NT2/D1 (cell line): ENCODE measurements at places on chromosomes 3 and 15.

GRCh38 chr15:28043691-28044091 is 55.4 kb downstream of the OCA2 start:
- DNase-seq = no peak

DNA sequence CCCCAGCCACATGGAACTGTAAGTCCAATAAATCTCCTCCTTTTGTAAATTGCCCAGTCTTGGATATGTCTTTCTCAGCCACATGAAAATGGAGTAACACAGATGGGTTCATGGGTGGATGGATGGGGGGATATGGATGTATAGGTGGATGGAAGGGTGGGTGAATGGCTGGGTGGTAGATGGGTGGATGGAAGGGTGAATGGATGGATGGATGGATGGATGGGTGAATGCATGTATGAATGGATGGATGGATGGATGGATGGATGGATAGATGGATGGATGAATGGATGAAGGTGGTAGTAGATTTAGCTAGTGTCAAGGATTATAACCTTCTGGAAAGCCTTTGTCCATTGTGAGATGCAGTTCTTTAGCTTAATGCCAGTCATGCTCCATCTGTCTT is 146.1 kb upstream of the ATP2B2 start:
- DNase-seq = no peak

GRCh38 chr15:45287390-45287956 is 35.4 kb downstream of the SLC28A2 start:
- no peak for DNase-seq

GRCh38 chr3:124227150-124227630 is 235.3 kb upstream of the ROPN1 start:
- no peak for DNase-seq

DNA sequence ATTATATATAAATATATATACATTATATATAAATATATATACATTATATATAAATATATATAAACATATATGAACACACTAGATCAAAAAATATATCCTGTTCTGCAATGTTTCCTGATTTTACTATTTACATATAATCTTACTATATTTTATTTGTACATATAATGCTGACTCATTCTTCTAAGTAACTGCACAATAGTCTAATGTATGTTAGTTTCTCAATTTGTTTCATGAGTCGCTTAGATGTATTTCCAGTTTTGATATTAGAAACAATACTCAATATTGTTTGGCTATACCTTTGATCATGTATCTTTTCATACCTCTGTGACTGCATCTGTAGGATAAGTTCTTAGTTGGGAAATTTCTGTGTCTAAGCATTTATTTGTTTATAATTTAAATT is 669.9 kb upstream of the CCDC54 start:
- no peak for DNase-seq

GRCh38 chr3:177203689-177204395 is 6.6 kb upstream of the TBL1XR1 start:
- DNase-seq = no peak

GRCh38 chr3:134313847-134314587 is 60.2 kb downstream of the AMOTL2 start:
- DNase-seq = no peak

DNA sequence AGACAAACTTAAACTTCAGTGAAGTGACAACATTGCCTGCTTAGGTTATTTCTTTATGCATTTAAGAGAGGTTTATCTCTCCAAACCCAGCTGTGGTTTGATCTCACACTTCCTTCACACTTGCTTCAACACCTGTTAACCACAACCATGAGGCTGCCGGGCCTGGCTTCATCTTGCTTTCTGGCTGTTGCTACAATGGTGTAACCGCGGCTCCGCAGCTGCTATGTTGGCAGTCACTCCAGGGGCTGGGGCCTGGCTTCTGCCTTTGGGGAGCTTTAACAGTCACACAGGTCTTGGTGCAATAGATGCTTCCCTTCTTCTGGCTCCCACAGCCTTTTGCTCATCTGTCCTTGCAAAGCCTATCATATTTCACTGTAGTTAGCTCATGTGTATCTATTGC is 72.9 kb upstream of the MNS1 start:
- no peak for DNase-seq

- no peak for DNase-seq
These were observed 52.4 kb downstream of the EIF4E3 start for GRCh38 chr3:71672807-71673206.

GRCh38 chr15:42453826-42454225 is 37.1 kb downstream of the ZNF106 start:
- no peak for DNase-seq

- peak; percentile 46 for DNase-seq
These were observed 2.6 kb downstream of the ATP8B4 start for GRCh38 chr15:50116477-50116876.

GRCh38 chr3:123759871-123760270 is 124.3 kb downstream of the MYLK start:
- DNase-seq = no peak

- DNase-seq = peak; percentile 18
These were observed 177.5 kb downstream of the RORA start for GRCh38 chr15:61051569-61052031.

GRCh38 chr3:151275091-151275490 is 3.3 kb downstream of the P2RY14 start:
- no peak for DNase-seq

DNA sequence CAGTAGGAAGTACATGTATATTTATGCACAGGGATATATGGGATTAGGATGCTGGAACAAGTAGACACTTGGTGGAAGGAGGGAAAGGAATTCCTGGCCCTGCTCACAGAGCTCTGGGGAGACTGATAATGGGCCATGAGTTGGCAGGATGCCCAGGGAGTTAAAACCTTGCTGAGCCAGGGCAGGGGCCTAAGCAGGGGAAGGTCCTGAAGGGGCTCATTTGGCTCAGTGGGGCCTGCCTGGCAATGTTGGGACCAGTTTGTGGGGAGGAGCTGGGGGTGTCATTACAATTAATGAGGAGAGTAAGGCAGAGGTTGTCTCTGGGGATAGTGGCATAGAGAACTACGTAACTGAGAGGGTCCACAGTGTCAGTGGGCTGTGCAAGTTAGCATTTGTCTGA is 124.2 kb upstream of the ADPGK start:
- no peak for DNase-seq

GRCh38 chr3:49104052-49104426 is 518 bp downstream of the QARS1 start:
- DNase-seq = no peak

DNA sequence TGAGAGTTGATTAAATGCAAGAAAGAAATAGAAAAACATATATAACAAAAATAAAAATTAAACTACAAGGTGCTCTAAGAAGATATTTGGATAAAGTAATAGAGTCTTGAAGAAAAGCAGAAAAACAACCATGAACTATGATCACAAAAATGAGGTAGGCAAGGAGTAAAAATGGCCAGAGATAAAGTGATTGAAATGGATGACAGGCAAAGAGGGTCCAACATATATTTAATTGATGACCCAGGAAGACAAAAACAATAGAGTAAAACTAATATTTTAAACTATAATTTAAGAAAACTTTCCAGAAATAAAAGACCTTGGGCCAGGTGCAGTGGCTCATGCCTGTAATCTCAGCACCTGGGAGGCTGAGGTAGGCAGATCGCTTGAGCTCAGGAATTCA is 22.1 kb upstream of the WDR49 start:
- no peak for DNase-seq

GRCh38 chr3:9729419-9729818 is 2.1 kb upstream of the BRPF1 start:
- no peak for DNase-seq

- DNase-seq = peak; percentile 88
These were observed 224.1 kb upstream of the TPRG1 start for GRCh38 chr3:188947401-188948280.

DNA sequence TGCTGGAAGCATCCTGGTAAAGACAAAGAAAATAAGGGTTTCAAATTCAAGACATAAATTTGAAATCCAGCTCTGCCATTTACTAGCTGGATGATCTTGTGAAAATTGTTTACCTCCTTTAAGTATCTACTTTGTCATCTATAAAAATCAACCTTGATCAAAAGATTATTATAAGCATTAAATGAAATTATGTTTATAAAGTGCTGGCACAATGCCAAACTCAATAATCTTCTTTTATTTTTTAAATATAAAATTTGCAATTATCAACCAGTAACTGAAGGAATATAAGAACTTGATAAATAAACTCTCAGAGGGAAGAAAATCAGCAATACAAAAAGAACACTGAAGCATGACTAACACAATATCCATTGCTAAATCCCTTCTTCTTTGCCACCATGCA is 25.8 kb downstream of the C3orf33 start:
- DNase-seq = no peak

DNA sequence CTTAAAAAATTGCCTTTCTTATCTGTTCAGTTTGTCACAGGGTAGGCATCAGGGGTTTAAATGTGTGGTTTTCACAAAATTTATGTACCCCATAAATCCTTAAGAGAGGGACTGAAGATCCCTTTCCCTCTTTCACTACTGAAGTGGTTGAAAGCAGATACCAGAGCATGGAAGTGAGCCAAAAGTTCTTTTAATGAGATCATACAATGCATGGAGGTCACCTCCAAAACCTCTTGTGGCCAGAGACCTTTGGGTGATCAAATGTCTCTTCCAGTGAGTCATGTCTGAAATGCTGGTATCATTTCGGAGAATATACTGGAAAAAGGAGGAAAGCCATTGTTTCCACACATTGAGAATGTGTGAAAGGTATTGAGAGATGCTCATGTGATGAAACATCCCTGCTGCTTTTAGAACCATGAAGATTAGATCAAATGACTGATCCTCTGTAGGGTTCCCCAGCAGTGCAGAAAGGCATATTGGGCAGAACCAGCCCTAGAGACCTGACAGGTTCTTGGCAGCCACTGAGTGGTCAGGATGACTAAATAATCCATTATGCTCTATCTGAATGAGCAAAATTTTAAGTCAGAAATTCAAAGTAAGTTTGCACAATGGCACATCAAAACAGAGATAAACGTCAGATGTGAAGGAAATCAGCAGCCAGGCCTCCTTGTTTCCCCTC is 165.8 kb upstream of the SLC2A2 start:
- DNase-seq = no peak

DNA sequence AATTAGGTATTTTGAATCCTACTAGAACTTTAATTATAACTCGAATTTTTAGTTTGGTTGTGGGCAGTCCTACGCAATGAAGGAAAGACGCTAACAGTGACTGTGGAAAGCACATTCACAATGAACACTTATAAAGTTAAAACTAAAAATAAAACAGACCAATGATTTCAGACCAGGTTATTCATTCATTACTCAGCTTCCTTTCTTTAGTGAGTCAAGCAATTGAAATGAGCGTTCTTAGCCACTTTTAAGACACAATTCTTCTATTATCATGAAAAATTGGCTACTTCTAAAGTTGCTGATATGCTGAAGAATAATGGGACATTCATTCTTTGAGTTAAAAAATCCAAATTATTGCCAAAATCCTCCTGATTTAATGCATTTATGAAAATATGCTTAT is 66.0 kb upstream of the CMSS1 start:
- DNase-seq = no peak

GRCh38 chr3:25040748-25041147 is 387.3 kb upstream of the RARB start:
- no peak for DNase-seq

GRCh38 chr15:66153549-66154415 is 99.8 kb downstream of the MEGF11 start:
- DNase-seq = no peak

DNA sequence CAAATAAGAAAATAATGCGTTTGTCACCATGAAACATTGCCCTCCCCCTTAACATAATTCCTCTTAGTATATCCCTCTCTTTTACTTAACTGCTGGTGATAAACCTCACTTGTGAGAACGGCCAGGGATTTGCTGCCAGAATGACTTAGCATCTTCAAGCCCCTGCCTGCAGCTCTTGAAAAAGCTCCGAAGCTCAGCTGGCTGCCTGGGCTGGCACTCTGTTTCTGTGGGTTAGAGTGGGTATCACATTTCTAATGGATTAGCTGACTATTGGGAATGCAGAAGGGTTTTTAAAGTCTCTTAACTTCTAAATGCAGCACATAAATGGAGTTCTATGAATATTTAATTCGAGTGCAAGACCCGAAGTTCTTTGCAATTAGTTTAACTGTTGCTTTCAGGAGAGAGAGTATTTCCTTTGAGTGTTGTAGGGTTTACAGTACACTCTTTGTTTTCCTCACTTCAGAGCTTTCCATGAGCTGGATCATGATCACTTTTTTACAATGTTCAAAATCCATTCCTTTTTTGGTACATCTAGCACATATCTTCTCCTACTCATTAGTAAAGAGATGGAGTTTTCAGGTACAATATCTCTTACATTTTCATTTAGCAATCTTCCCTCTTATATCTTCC is 124.7 kb upstream of the RBMS3 start:
- peak; percentile 20 for DNase-seq

DNA sequence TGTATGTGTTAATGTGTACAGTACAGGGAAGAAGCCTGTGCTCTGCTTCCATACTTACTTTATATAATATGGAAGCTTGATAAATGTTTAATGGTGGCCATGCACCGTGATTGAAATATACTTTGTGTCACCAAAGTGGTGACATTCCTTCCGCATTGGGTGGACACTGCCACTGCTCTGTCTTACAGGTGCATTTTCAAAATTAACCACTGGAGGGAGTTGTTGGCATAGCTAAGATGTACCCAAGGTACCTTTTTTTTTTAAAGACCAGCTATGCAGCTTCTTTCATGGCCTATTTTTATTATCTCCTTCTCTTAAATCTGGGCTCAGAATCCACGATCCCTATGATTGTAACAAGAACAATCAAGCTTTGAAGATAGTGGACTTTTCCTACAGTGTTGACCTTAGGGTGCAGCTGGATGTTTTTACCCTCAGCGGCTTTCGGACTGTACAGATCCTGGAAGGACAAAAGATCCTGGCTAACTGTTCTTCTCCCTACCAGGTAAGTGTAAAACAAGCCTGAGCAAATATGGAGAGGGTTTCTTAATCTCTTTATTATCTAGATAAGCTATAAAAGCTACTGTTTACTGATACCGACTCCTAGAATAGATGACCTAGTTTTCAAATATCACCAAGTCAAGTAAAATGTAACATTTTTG is 21.6 kb upstream of the PAK6 start:
- DNase-seq = peak; percentile 51

DNA sequence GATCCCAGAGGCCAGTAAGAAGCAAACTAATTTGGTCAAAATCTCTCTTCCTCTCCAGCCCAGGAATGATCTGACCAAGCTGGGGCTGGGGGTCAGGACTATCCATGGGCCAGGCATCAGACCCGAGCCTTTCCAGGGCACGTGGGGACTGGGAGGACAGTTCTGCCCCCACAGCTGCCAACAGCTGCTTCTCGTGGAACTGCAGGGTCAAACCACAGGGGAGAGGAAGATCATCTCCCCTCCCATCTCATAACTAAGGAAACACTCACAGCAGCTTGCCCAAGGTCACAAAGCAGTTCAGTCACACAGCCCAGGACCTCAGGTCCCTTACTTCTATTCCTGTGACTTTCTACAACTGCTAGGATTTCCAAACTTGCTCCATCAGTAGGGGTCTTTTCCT is 47.1 kb downstream of the DAPK2 start:
- no peak for DNase-seq

- no peak for DNase-seq
These were observed 114.7 kb upstream of the ALDH1A3 start for GRCh38 chr15:100764778-100765466.

- no peak for DNase-seq
These were observed 155.3 kb upstream of the SLCO3A1 start for GRCh38 chr15:91698241-91698640.
